Stimulated activated CD4-positive, alpha-beta T cell treated with anti-CD3 and anti-CD28 coated beads, Interleukin-1b, Interleukin-23, amount 100 ng/mL, for 24 hours (primary cell): ENCODE measurements at places on chromosomes 16 and 17.

GRCh38 chr17:15027853-15028252 lies 237.3 kb downstream of the PMP22 start:
- DNase-seq, result no peak

DNA sequence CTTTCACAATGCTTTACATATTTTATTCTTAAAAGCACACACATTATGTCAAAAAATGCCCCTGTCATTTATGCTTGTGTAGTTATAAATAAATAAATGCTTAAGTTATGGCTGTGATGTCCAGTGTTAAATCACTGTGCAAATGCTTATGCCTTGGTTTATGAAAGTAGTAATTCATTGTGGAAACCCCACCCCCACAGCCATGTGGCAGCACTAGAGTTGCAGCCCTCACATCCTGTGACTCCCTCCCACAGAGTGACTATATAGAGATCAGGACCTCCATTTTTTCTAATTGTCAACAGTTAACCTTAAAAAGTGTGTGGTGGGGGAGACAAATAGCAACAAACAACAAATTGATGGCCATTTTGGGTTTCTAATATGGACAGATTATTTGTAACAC lies 2.4 kb downstream of the SKAP1 start:
- DNase-seq, result no peak

- no peak for DNase-seq
Measured at GRCh38 chr16:76276745-76277438, at the start of gene CNTNAP4. Gene CNTNAP4 (plus strand): TSS chr16:76277401. CDS start chr16:76277663, 262 bp downstream.

DNA sequence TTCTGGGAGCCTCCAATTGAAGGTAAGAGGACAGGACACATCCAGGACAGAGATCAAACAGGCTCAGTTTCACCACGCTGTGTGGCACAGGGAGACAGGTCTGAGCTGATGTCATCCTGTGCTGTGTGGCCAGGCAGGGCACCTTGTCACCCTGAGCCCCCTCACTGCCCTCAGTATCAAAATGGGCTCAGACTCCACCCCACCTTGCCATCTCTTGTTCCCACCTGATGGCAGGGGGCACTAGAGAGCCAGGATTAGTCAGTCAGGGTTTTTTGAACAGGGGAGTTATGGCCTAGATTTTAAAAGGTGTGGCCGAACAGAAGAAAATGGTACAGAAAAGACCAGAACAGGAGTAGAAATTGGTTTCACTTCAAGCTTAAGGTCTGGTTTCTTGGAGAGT lies 2.6 kb downstream of the KAT2A start:
- DNase-seq, result no peak

DNA sequence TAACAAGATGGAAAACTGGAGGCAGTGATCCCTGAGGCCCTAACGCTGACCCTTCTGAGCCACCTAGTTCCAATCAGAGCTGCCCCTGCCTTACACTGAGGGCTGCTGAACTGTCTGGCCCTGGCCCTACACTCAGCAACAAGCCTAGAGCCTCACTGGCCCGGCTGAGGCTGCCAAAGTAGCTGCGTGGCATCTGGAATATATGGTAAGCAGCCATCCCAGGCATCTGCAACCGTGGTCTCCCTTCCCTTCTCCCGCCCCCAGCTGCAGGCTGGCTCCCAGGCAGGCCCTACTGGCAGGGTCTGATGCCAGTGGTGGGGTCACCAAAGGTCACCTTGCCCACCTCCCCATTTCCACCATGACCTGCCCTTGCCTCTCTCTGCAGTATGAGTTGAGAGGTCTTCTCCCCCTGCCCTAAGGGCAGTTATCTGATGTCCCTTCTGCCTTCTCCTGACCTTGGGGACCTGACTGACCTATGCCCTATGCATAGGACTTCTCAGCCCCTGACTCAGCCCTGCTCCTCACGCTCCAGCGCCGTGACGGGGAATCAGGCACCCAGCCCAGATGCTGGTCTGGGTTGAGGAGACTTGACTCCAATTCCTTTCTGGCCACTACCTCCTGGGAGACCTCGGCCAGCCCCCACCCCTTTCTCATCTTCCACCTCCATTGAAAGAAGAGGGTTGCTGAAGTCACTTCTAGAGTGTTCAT lies 45.3 kb downstream of the CPNE2 start:
- DNase-seq, result no peak

- no peak for DNase-seq
Measured at GRCh38 chr17:58007781-58008706, 998 bp upstream of the SRSF1 start.

GRCh38 chr17:50470426-50470825 lies 1.7 kb upstream of the CHAD start:
- no peak for DNase-seq

DNA sequence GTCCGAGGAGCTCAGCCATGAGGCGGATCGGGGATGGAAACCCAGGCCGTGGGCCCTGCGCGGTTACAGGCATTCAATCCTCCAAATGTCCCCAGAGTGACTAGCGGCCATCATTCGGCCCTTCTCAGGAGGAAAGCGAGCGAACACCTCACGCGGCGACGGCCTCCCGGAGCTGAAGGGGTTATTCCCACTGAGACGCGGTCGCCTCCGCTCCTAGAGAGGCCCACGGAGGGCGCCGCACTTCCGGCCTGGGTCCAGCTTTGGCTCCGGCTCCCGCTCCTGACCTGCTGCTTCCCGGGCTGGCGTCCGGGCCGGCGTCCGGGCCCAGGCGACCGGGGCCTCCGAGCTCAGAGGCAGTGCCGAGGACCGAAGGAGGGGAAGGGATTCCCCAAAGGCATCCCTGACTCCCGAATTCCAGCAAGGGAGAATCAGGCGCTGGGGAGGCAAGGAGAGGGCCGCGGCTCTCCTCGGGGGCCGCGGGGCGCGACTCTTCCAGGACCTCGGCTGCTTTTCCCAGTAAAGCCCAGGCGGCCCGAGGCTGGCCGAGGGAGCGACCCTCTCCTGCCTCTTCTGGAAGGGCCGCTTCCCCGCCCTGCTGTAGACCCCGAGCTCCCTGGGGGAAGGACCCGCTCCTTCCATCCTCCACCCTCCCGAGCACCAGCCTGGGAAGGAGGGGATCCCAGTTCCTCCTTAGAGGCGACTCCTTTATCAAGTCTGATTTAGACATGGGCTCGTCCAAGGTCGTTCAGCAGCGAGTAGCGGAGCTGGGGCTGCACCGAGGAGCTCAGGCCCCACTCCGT lies 18.6 kb upstream of the ZNF629 start:
- DNase-seq, result peak; percentile 36

DNA sequence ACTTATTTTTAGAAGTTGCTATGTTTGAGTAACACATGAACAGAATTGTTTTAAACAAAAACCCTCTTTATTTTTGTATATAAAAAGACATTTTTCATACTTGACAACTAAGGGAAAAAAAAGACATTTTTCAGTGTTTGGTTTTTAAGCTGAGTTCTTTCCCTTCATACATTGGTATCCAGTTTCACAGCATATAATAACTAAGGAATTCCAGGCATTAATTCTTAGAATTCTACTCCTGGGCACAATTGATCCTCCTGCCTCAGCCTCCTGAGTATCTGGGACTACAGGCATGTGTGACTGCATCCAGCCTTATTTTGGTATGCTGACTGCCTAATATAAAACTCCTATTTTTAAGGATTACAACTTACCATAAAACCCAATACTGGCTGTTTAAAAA lies 8.4 kb downstream of the FBXO47 start:
- no peak for DNase-seq

DNA sequence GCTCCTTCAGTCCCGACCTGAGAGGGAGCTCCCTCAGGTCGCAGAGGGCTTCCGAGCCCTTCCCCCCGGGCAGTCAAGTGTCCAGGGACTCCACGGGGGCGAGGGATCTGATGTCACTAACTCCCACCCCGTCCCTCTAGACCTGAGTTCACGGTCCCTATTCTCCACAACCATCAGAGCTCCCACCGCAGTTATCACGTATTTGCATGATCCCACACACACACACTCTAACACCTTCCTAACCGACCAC lies 3.7 kb upstream of the PER1 start:
- DNase-seq, result no peak

DNA sequence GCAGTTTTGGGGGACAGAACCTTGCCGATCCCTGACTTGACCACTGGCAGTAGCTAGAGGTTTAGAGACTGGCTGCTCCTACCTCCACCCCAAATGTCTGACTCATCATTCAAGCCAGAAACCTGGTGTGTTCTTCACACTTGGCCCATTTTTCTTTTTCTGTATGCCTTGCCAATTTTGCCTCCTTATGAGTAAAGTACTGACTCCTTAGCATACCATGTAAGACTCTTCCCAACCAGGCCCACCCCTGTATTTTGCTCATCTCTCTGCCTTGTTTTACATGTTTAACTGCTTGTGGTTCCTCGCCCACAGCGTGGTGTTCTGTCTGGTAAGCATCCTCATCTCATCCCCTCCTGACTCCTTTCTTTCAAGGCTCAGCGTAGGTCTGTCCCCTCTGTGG lies 37.9 kb downstream of the NUP88 start:
- no peak for DNase-seq

- DNase-seq, result no peak
Measured at GRCh38 chr17:46795379-46795952, 23.0 kb downstream of the WNT3 start.

DNA sequence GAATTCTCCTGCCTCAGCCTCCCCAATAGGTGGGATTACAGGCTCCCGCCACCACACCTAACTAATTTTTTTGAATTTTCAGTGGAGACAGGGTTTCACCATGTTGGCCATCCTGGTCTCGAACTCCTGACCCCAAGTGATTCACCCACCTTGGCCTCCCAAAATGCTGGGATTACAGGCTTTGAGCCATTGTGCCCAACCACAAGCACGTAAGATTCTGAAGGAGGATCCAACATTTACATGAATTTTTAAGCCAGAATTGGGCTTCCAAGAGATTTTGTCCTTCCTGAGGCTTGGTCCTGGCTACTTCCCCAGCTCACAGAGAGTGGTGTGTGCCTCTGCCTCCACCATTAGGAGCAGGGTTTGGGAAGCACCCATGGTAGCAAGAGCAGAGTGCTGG lies 11.1 kb downstream of the G6PC3 start:
- no peak for DNase-seq

DNA sequence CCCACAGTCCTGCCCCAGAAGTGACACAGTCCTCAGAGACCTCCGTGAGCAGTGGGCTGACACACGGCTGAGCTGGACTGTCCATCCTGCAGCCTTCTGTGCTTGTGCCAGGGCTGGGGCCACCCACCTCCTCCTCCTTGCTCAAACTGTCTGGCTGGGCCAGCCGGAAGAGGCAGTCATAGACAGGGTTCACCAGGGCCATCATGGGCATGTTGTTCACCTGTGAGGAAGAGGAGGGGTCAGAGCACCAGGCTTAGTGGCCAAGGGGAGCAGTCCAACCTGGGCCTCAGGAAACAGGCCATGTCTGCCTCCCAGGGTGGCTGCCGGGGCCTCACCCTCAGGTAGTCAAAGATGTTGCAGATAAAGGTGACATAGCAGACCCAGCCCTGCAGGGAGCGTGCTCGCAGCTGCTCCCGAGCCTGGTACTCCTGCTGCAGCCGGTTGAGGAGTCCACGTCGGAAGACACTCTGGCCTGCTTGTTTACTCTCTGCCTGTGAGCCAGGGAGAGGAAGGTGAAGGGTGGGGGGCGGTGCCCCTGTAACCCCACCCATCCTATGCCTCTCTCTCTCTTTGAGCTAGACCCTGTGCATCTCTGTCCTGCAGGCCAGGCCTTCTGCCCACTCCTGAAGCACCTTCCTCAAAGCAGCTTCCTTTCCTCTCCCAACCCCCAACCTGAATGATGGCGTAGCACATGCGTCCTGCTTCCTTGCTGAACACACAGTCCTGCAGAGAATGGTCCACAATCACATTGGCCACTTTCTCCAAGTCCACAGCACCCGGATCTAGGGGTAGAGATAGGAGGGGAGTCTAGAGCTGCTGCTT lies 3.4 kb downstream of the MIF4GD start:
- no peak for DNase-seq

DNA sequence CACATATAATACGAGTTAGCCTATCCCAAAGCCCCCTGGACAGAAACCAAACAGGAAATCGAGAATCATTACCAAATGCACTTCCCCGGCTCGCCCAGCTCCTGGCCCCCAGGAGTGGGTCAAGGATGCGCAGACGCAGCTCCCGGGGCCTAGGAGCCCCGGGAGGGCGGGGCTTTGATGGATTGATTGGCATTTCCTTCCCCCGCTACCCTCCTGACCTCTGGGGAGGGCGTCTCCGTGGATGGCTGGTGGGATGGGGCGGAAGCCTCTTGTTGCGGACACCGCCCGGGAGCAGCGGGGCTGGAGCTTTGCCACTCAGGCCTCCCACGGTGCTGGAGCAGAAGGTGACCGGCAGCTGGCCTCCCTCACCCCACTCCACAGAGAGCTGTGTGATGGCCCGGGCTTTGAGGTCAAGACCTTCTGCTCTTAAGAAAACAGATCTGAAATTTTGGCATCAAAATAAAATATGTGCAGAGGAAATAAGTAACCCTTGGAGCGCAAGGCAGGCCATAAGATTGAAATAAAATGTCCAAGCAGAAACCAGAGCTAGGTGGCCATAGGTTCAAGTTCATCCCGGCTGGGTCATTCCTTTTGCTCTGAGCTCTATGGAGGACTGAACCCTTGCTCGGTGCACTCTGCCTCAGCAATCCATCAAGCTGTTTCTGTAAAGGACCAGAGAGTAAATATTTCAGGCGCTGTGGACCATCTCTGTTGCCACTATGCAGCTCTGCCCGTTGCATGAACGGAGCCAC lies 262.3 kb downstream of the SOX9 start:
- no peak for DNase-seq

DNA sequence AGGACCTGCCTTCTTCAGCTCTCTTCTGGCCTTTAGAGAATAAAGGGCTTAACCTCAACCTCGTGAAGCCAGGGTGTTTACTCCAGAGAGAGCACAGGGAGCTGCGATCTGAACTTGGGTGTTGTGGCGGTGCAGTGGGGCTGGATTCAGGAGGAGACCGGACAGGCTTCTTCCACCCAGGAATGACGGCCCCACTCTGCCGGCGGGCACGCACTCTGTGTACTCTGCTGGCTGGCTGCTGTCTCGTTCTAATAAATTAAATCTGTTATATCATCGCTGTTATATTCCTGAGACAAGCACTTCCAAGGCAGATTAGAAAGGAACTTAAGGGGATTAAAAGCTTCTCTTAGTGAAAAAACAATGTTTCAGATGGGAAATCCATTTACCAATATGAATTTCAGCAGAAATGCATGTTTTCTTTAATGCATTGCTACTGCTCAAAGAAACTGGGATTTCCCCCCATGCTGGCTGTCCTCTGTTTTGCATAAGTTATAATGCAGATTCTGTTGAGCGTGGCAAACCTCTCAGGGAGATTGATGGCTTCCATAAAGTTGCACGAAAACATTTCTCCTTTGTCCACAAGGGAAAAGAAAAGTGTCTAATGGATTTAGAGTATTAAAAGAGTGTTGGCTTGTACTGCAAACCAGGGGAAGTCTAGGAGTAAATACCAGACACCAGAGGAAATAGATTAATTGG lies 168.6 kb upstream of the IRX3 start:
- no peak for DNase-seq

- DNase-seq, result no peak
Measured at GRCh38 chr16:57165483-57165882, 20.4 kb downstream of the PSME3IP1 start.

- no peak for DNase-seq
Measured at GRCh38 chr16:75624921-75625334, 1.8 kb upstream of the ADAT1 start.

DNA sequence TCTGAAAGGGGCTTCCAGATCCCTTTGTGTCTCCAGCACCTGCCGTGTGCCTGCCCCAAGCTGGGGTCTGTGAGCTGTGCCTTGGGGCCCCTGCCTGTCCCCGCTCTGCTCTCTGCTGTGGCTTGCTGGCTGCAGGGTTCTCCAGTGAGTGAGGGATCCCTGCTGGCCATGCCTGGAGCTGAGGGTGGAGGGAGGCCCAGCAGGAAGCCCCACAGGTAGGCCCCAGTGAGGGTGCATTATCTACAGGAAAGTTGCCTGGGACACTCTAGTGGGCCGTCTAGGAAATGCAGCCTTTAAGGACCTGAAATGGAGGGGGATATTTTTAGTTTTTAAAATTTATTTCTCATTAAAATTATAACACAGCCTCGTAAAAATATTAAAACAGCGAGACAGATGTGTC lies 50.9 kb downstream of the JPH3 start:
- no peak for DNase-seq
